RPMI8226 (cell line): ENCODE measurements at places on chromosomes 3 and 15.

DNA sequence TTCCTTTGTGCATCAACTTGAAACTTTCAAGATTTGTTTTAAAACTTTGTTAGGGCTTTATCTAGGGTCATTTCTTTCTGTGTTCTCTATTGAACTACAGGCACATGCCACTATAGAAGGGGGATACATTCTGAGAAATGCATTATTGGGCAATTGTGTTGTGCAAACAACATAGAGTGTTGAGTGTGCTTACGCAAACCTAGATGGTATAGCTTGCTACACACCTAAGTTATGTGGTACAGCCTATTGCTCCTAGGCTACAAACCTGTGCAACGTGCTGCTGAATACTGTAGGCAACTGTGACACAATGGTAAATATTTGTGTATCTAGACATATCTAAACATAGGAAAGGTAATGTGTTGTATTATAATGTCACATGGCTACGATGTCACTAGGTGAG is 33.0 kb upstream of the KLF13 start:
- DNase-seq, result no peak

GRCh38 chr15:35173444-35174118 is 88.5 kb upstream of the NANOGP8 start:
- DNase-seq, result no peak

GRCh38 chr15:51448622-51449399 is 107.4 kb downstream of the GLDN start:
- no peak for DNase-seq

DNA sequence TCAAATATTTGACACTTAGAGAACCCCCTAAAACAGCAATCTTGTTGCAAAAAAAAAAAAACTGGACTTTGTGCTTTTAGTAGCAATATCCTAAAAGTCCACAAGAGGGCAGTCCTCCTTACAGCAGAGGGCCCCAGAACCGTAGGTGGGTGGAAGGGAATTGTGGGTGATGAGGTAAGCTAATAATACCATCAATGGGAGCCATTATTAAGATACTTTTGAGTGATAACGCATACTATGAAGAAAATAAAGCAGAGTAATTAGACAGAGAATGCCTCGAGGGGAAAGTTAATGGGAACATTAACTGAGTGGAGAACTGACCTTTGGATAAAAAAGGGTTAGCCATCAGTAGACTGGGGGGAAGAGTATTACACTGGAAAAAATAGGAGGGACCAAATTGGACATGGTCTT is 229.9 kb downstream of the THRB start:
- DNase-seq, result peak; percentile 43

DNA sequence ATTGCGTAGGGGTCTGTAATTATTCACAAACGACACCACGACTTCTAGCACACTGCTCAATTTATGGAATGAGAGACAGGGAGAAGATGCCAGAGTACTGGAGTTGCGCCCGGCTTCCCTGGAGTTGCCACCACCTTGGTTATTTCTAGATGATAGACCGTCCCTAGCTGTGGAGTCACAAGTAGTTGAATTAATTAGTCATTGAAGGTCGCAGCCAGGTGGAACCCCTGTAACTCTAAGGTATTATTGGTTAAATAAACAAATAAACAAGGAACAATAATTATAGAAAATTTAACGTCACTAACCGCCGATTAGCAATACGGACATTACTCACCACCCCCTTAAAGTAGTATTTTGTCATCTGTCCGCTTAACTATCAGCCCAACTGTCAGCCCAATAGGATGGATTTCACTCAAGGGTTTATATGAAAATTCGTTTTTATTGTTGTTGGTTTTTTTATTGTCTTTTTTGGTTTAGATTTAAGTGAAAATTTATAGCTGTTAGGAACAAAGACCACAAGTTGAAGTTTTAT is 911 bp upstream of the AZI2 start:
- DNase-seq, result no peak

DNA sequence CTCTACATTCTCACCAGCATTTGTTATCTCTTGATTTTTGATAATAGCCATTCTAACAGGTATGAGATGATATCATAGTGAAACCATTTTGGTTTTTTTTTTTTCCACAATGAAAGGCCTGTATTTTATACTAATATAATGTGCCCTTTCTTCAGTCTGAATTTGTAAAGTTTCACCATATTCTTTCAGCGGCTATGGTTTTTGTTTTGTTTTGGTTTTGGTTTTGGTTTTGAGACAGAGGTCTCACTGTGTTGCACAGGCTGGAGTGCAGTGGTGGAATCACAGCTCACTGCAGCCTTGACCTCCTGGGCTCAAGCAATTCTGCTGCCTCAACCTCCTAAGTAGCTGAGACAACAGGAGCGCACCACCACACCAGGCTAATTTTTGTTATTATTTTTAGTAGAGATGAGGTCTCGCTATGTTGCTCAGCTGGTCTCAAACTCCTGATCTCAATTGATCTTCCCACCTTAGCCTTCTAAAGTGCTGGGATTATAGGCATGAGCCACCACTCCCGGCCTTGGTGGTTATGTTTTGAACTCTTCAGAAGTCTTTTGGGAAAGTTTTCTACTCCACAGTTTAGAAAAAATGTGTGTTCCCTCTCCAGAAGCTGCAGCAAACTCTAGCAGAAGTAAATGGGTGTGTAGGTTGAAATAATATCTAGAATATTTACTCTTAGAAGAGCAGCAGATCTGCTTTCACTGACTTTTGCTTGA is 110.2 kb upstream of the UMPS start:
- peak; percentile 43 for DNase-seq

DNA sequence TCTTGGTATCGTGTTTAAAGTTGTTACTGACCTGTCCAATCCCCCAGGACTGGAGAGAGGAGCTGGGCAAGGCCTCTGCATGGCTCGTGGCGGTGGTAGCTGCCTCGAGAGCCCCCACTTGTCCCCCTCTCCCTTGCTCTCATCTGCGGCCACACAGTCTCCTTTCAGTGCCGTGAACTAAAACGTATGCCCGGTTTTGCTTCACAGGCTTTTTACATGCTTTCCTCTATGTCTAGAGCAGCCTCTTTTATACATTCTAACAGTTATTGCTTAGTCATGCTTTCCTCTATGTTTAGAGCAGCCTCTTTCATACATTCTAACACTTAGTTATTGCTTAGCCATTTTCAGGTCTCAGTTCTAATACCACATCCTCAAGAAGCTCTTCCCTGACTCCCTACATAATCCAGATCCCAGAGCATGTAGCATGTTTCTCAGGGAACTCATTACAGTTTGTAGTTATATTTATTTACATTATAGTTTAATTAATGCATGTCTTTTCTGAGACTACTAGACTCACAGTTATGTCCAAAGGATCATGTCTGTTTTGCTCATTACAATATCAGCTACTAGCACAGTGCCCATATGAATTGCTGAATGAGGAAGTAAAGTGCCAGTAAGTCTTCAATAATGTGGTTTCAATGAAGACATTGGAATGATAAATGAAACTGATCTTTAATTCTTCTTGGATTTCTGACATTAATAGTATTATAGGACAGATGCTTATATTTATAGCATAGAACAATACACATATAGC is 66.5 kb upstream of the TBL1XR1 start:
- DNase-seq, result no peak

DNA sequence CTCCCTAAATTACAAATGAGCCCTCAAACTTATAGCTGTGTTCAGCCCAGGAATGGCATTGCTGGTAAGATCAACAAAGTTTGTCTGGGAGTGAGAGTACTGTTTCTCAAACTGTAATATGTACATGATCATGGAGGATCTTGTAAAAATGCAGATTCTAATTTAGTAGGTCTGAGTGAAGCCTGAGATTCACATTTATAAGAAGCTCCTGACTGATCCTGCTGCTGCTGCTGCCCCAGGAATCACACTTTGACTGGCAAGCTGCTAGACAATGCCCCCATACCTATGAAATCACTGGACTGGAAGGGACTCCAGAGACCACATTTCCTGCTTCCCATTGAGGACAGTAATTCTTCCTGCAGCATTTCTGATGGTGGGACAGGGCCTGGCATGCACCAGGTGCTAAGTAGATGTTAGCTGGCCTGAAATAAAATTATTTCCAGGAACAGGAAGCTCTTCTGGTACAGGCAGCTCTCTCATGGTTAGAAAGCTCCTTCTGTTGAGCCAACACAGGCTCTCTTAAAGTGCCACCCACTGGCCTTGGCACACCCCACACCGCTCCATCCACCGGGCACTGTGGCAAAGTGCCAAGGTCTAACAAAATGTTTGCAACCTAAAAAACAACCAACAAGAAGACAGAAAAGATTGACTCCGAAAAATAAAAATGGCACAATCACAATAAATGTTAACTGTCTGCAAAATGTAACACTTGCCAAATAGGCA is 36.7 kb upstream of the ZNF710 start:
- peak; percentile 39 for DNase-seq

- DNase-seq, result no peak
Measured at GRCh38 chr15:28887339-28888174, 1.8 kb downstream of the APBA2 start.

DNA sequence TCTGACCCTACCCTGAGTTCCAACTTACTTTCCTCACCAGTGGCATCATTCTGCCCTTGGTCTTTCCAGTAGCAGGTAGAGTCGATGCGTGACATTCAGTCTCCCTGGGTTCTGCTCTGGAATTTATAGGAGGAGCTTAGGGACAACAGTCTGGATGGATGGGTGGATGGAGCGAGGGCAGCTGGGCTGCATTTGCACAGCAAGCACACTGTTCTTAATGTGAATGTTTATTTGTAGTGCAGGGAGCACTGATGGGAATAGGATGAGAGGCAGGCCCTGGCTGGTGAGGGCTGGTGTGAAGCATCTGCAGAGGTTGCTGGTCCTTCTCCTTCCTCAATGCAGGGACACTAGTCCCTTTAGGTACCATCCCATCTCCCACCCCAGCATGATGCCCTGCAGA is 176.2 kb downstream of the EPHB1 start:
- DNase-seq, result no peak

DNA sequence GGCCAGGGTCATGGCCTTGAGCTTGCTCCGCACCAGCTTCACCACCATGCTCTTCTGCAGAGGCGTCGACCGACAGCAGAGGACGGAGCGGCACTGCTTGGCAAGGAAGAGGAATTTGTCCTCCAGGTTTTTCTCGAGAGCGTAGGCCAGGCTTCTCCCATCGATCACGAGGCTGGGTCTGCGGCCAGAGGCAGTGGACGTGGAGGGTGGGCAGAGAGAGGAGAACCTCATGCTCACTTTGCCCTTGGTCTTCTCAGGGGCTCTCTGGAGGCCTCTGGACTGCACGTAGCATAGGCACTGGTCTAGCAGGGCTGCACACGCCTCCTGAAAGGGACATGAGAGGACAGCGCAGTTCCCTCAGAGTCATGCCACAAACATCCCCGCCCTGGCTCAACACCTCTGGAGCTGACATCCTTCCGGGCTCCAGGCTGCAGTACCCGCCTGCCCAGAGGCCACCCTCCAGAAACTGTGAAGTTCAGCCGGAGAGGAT is 168.3 kb downstream of the ATP10A start:
- DNase-seq, result no peak

- no peak for DNase-seq
Measured at GRCh38 chr3:190432216-190432615, 17.5 kb downstream of the TMEM207 start.

- no peak for DNase-seq
Measured at GRCh38 chr3:45607790-45608189, 13.2 kb downstream of the LIMD1 start.

DNA sequence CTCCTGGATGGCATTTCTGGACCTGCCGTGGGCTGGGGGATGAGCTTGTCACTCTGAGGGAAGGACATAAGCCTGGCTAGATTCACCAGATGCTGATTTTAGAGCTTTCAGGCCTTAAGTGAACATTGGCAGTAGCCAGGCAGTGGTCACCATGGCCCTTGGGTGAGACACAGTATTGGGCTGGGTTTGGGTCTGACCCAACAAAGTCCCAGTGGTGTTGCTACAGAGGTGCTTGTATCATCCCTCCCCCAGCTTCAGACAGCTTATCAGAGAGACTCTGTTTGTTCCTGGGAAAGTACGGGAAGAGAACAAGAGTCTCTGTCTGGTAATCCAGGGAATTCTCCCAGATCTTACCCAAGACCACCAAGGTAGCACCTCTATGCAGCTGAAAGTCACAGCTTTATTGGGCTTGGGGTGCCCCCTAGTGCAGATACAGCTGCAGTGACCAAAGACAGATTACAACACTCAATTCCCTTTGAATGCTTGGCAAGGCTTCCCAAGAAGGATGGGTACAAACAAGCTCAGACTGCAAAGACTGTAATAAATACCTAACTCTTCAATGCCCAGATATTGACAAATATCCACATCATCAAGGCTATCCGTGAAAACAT is 9.8 kb upstream of the RUVBL1 start:
- peak; percentile 22 for DNase-seq

DNA sequence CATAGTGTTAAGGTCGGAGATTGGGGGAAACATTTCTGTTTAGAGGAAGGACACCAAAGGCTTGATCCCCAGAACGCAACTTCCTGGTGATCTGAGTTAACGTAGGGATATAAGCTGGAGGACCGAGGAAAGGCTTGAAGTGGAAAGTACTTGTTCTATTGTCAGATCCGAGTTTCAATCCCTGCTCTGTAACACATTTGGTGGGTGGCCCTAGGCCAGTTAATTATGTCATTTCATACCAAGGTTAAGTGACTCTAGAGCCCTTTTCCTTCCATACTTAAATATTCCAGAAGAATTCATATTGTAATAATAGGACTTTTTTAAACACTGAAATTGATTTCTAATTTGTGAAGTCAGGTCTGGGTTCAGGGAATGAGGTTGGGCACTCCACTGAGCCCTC is 80.9 kb downstream of the RPLP1 start:
- DNase-seq, result no peak

GRCh38 chr3:36679384-36680200 is 84.8 kb downstream of the DCLK3 start:
- no peak for DNase-seq

- DNase-seq, result no peak
Measured at GRCh38 chr15:50231761-50232160, 33.8 kb downstream of the HDC start.

GRCh38 chr15:31280831-31281216 is 45.8 kb upstream of the KLF13 start:
- DNase-seq, result no peak

DNA sequence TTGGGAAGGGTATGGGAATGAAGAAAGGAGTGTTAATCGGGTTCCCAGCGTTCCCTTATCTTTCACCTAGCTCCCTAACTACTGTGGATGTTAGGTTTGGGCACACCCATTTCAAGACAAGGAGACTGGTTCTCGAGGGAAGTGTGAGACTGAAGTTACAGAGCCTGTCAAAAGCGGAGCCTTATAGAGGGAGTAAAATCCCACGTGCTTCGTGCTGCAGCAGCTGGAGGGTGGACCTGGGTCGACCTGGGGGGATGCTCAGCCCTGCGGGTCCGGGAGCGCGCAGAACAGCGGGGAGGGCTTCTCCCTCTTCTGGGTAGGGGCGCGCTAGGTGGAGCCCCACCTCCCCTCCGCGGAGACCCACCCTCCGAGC is 314 bp upstream of the TMED3 start:
- no peak for DNase-seq

- no peak for DNase-seq
Measured at GRCh38 chr15:85499371-85499887, 119.0 kb downstream of the AKAP13 start.

GRCh38 chr3:138030734-138031280 is 20.8 kb downstream of the CLDN18 start:
- DNase-seq, result no peak

- DNase-seq, result peak; percentile 72
Measured at GRCh38 chr3:196268284-196269163, 19.0 kb downstream of the PCYT1A start.
